ENCODE measurements at places on chromosomes 5 and 9.

GRCh38 chr9:127537014-127537413 is 75.1 kb upstream of the STXBP1 start:
- no peak for DNase-seq

- no peak for DNase-seq
These were observed 24.6 kb upstream of the IFNK start for GRCh38 chr9:27499451-27499850.

DNA sequence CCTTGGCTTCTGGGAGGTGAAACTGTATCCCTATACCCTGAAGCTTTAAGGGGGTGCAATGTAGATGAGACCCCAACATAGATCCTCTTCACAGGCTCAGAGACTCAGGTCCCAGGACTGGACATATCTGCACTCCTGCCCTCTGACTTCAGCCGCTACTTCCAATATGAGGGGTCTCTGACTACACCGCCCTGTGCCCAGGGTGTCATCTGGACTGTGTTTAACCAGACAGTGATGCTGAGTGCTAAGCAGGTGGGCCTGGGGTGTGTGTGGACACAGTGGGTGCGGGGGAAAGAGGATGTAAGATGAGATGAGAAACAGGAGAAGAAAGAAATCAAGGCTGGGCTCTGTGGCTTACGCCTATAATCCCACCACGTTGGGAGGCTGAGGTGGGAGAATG is 5.4 kb downstream of the CA9 start:
- DNase-seq: no peak

GRCh38 chr9:14778565-14778964 is 56.0 kb upstream of the CER1 start:
- DNase-seq: no peak

GRCh38 chr9:107881626-107882300 is 392.2 kb upstream of the KLF4 start:
- no peak for DNase-seq

DNA sequence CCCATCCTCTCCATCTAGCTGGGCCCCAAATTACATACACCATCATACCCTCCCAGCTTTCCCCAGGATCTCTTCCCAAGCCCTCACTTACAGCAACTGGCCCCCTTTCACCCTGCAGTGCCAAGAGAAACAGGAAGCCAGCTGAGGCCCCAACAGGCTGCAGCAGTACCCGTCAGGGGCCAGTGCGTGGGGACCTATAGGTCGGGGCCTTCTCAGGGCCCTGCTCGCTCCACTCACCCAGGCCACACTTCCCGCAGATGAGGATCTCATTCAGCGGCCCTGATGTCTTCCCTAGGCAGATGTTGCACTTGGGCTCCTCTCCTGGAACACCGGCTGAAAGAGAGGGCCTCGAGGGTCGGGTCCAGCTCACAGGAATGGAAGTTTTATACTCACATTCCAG is 6.8 kb downstream of the PHF19 start:
- DNase-seq: no peak

GRCh38 chr9:38007016-38007415 is 62.0 kb downstream of the SHB start:
- no peak for DNase-seq

- peak; percentile 37 for DNase-seq
These were observed 194.5 kb downstream of the ARL15 start for GRCh38 chr5:54115735-54116403.

DNA sequence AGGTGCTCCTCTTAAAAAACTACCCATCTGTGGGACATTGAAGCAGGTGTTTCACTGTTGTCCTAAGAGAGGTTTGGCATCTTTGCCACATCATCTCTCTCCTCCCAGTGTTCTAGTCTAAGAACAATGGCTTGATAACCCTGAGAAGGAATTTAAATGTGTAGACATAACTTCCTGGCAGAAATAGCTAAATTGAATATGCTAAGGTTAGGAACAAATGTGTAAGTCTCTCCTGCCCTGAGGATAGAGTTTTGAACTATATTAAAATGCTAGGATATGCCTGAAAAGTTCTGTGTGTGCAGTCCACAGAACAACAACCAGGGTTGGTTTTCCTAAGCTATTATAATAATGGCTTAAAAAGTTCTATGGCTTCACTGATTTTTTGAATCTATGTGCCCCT is 106.6 kb downstream of the LRRC70 start:
- no peak for DNase-seq

DNA sequence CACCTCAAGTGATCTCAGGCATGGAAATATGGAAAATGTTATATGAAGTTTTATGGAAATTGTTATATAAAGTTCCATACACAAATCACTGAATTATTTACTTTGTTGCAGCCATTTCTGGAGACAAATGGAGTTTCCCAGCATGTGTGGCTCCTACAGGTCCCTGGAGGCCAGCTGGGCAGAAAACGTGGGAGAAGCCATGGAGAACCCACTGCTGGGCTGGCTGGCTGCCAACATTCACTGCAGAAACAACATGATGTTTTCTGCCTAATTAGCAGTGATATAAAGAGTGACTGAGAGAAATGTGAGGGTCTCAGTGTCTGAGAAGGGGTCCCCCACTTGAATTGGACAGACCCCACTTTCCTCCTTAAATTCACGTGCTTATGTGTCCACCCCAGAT is 208.8 kb upstream of the IRX2 start:
- no peak for DNase-seq

DNA sequence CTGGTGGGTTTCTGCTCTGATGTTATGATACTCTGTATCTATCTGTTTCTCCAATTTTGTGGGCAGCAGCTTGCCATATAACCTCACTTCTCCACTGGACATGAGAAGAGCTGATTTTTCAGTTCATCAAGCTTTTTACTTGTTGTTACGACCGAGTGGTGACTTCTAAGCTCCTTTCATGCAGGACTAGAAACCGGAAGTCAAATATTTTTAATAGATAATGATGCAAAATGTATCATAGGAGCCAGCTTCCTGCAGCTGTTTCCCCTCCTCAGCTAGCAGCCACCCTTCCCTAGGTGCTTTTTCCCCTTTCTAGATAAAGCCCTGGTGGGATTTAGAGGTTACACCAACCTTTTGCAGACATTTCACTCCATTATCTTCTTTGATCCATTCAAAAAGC is 17.0 kb upstream of the ADAM19 start:
- no peak for DNase-seq

DNA sequence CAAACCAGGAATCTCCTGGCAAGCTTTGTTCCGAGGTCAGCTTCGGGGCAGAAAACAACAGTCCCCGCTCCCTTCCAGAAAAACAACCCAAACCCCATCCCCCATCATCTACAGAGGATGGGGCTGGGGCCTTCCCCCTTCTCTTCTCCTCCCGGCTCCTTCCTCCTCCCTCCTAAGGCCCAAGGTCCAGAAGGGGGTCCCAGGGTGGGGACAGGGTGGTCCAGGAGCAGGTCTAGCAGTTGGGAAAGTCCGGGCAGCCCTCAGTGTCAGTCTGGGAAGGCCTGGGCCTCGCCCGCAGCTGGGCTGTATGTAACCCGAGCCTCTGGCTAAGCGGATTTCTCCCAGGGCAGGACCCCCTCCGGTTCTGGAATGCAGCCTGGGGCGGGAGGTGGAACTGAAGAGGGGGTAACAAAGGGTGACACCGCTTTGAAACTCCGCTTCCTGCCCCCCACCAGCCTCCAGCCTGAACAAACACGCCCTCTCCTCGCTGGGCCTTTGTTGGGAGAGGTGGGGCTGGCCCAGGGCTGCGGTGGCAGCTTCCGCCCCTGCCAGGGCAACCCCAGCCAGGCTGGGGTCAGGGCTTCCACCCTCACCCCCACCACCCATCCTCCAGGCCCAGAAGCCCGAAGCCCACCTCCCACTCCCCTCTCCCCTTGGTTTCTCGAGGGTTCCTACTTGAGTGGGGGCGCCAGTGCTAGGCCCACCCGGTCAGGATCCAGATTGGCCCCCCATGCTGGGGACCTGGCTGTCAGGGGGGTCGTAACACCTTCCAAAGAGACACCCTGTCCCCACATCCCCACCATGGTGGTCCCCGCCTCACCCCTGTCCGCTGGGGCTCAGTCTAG is 63.5 kb downstream of the C9orf50 start:
- DNase-seq: no peak
